ENCODE measurements at places on chromosomes 6 and 20.

DNA sequence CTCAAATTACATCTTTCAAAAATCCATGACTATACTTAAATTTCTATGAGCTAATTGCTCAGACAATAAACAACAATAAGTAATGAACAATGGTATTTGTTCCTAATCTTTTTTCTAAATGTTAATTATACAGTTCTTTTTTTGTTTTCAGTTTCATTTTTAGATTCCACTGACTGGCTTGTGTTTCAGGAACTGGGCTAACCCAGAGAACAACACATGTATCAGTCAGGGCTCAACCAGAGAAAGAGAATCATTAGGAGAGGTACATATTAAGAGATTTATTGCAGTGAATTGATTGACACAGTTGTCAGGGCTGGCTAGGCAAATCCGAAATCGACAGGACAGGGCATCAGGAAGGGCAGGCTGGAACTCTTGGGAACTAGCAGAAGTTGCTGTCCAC, 182.8 kb downstream of the GRM1 start:
- DNase-seq: no peak

DNA sequence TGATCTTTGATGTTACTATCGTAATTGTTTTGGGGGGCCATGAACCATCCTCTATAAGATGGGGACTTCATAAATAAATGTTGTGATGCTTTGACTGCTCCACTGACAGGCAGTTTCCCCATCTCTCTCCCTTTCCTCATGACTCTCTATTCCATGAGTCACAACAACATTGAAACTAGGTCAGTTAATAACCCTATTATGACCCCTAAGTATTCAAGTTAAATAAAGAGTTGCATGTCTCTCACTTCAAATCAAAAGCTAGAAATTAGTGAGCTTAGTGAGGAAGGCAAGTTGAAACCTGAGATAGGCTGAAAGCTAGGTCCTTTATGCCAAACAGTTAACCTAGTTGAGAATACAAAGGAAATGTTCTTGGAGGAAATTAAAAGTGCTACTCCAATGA, 491.0 kb downstream of the HAO1 start:
- DNase-seq: no peak

DNA sequence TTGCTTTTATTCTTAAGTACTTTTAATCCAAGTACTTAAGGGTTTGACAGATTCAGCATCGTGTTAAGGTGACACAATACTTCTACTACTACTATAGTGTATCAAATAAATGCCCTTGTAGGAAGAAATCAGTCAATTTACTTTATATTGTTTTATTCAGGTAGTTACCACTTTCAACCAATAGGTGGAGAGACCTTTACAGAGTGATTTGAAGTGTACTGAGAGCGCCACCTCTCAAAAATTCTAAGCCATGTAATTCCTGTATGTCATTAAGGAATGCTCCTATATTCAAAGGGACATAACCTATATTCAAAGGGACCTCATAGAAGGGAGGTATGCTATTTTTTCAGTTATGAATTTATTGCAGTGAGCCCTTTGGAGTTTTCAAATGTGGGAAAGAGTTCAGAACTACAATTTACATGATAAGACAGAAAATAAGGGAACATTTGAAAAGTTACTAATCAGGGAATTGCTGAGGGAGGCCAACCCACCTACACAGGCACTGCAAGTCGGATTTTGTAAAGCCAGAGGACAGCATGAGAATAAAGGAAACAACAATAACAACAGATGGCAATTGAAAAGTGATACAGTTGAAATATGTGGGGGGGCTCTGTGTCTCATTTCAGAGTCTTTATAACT, 955.6 kb downstream of the TBC1D32 start:
- DNase-seq: no peak

GRCh38 chr6:135270676-135271536, 89.8 kb downstream of the MYB start:
- no peak for DNase-seq

- DNase-seq: no peak
These were observed 157.2 kb downstream of the SIM1 start for GRCh38 chr6:100307561-100307960.

- no peak for DNase-seq
These were observed 1.2 kb downstream of the ARFGAP1 start for GRCh38 chr20:63273635-63274380.

- no peak for DNase-seq
These were observed 9.0 kb upstream of the MRGBP start for GRCh38 chr20:62787321-62787720.

GRCh38 chr6:154276810-154277628, 79.6 kb downstream of the IPCEF1 start:
- DNase-seq: peak; percentile 34

- DNase-seq: no peak
These were observed 28.6 kb upstream of the SLC22A1 start for GRCh38 chr6:160093061-160093460.

DNA sequence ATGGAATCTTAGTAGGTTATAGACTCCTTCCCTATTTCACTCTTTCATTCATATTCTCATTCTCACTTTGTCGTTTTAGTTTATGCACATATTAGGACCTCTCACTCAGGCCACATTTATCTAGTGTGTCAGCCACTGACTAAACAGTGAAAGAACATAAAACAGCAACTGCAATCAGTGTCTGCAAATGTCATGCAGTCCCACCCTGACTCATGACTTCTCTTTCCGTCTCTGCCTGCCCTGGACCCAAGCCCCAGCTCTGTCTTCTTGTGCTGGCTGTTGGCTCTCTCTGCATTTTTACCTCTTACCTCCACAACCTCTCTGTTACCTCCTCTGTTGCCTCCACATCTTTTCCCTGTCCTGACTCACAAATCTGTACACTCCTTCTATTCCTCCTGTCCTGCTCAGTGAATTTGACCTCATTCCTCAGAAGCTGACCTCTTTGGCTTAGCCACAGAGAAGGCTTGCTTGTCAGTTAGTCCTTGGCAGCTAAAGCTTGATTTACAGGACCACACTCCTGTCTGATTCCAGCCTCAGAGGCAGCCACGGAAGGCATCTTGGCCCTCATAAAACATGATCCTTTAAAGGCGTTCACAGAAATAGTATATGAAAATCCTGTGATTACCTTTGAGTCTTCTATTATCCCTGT, 247.6 kb downstream of the PKHD1 start:
- no peak for DNase-seq

DNA sequence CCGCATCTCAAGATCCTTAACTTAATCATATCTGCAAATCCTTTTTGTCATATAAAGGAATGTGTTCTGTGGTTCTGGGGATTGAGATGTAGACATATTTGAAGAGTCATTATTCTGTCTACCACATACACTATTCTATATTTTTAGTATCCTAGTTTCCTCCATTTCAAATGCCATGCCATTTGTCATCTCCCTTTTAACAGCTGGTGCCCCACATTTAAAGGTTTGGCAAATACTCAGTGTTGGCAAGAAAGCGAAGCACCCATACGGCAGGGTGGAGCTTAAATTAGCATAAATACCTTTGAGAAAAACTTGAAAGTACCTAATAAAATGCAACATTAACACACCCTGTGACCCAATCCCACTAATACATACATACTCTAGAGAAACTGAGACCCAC, 31.7 kb downstream of the PAK5 start:
- DNase-seq: no peak

- no peak for DNase-seq
These were observed 54.5 kb upstream of the TULP4 start for GRCh38 chr6:158257781-158258180.

DNA sequence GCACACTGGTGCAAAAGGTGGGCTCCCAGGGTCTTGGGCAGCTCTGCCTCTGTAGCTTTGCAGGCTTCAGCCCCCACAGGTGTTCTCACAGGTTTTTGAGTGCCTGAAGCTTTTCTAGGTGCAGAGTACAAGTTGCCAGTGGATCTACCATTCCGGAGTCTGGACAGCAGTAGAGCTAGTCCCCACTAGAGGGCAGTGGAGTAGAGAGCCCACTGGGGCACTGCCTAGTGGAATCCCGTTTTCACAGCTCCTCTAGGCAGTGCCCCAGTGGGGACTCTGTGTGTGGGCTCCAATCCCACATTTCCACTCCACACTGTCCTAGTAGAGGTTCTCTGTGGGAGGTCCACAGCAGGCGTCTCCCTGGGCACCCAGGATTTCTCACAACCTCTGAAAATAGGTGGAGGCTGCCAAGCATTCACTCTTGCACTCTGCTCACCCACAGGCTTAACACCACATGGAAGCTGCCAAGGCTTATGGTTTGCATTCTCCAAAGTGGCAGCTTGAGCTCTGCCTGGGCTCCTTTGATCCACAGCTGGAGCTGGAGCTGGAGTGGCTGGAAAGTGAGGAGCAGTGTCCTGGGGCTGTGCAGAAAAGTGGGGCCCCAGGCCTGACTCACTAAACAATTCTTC, 86.3 kb upstream of the PROKR2 start:
- peak; percentile 7 for DNase-seq

DNA sequence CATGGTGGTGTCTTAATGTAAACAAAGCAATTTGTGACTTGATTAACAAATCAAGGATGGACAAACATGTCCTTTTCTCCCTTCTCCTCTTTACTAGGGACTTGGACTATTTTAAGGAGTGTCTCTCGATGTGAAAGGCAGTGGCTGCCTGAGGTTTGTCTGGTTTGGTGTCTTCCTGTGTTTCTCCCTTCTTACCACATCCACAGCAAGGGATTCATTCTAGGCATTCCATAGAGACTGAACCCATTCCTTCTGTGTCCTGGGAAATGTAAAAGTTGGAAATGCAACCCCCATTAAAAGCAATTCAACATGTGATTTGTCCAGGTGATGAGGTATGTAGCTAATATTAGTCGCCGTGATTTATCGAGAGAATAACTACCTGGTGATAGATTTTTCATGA, 15.9 kb downstream of the NRN1 start:
- no peak for DNase-seq

GRCh38 chr6:119541132-119541905, 191.8 kb upstream of the MAN1A1 start:
- DNase-seq: no peak

- peak; percentile 53 for DNase-seq
These were observed 221.8 kb downstream of the FRK start for GRCh38 chr6:115838763-115839401.

DNA sequence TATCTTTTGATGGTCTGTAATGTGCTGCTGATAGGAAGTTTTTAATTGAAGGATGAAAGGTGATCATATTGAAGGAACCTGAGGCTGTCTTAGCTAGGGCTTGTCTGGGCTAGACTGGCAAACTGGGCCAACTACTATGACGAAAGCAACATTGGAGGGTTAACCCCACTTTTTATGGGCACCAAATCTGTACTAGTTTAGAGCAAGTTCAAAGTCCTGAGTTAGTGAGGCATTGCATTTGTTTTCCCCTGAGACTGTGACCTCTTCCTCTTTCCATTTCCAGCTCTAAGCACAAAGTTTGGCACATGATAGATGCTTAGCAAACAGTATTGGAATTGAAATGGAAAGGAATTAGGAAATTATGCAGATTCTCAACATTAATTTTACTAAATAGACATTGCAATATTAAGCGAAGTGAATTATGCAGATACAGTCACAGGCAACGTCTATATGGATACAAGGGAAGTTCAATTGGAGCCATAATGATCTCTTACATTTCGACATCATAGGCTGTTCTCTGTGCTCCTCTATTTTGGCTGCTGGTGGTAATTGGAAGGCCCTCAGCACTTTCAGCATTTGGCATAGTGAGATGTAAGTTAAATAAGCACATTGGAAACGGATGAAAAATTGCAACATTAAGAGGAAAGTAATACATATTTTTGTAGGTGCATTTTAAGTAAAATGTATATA, 22.2 kb downstream of the CEP57L1 start:
- DNase-seq: no peak

DNA sequence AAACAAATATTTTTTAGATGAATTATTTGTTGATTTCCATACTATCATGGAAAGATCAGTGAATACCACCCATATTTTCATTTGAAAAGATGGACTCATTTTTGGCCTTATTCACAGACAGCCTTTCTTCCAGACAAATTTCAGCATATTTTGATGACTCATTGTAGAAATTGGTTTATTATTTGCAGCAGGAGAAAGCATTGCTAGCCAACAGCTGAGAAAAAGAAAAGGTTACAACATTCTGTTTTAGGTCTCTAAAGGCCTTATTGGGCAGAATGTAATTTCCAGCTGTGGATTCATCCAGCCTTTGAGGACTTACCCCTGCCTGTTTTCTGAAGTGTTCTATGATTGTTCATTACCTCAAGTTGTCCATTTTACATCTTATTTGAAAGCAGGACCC, 201.9 kb downstream of the PLCB4 start:
- DNase-seq: no peak

DNA sequence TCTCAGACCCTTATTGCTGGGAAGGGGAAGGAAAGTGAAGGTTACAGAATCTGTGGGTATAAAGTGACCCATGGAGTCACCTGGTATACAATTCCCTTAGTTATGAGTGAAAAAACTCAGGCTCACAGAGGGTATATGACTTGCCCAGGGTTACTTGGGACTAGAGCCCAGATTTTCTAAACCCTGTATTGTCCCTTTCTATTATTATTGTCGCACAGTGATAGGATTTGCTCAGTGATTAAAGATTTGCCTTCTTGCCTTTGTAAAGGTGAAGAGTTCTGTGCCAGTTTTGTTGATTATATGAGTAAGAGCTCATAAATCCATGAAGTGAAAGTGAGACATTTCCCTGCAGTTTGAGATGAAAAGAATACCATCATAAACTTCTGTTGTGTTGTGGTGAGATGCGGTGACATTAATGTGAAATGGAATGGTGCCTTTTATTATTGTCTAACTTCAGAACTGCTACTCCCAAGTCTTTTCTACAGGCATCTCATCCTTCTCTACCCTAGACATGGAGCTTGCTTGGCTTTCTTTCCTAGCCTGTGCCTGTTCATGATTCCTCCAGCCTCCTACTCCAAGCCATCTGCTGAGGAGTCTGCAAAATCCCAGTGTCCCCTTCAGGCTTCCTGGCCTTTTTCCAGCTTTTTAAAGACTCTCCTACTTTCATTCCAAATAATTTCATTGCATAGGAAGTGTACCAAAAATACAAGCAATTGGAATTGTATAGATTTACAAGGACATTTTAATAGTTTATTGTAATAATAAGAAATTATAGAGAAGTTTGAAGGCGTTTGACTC, 33.5 kb upstream of the ADIG start:
- DNase-seq: no peak

DNA sequence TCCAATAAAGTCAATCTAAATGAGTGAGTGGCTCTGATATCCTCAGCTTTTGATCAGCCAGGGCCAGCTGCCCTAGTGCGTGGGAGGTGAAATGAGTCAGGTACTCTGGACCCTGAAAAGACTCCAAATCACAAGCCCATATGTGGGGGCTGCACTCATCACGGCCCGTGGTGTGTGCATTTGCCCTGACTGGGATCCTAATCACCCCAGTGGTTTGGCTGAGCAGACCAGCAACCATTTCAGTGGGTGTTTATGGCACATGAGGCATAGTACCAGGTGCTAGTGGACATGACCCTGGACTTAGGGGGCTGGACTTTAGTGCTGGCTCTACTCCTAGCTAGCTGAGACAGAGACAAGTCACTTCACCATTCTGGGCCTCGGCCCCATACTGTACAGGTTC, 39.4 kb downstream of the SCML4 start:
- DNase-seq: no peak

DNA sequence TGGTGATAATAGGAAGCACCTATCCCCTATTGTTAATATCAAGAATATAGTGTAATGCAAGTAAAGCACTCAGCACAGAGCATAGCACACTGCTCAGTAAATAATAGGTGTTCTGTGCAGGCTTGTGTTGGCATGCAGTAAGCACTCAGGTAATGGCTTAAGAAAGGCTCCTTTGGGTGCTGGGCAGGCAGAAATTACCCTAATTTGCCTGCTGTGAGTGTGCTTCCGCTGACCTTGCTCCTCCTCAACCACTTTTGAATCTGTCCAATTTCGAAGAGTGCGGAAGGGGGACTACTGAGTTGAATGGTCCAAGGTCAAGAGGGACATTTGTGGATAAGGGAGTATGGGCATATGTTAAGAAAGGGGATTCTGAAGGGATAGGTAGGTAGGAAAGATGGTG, 15.4 kb downstream of the SRSF3 start:
- DNase-seq: no peak

All from NCI-H2029 (cell line).